ENCODE measurements at places on chromosomes 3 and 15.
A peak's percentile ranks its signal among the peaks of the same experiment; 100 is the strongest.

- DNase-seq, result no peak
Observed at GRCh38 chr3:168066882-168067281, 28.8 kb downstream of the GOLIM4 start.

GRCh38 chr15:63488398-63488960 is 15.9 kb upstream of the USP3 start:
- DNase-seq, result no peak

DNA sequence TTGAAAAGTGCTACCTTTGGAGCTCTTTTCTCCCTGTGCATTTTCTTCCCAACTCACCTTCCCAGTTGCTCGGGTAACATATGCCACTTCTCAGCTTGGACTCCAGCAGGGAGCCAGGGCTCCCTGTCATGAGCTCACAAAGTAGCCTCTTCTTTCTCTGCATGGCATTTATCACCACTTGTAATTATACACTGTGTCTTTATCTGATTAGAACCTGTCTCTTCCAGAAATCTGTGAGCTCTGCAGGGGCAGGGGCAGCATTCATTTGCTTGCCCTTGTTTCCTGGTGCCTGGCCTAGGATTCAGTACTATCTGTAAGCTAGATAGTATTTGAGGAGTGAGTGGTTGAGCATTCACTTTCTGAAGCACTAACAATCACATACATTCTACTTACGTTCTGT is 100.9 kb downstream of the CLSTN2 start:
- no peak for DNase-seq

- no peak for DNase-seq
Observed at GRCh38 chr3:160038862-160039562, 50.4 kb downstream of the IL12A start.

DNA sequence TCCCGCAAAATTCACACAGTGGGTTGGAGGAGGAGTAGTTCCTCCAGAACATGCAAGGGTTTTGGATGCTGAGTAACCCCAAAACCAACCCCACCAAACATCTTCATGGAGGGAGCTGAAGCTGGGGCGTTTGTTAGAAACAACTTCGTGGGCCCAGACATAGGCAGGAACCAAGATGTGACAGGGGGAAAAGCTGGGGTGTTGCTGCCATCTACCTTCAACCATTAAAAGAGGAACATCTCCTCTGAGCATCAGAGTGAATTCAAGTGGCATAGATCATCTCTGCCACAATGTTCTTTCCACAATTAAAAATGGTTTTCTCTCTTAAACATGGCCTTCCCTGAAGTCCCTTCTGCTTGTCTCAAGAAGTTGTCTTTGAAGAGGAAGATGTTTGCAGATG is 20.5 kb downstream of the SIDT1 start:
- no peak for DNase-seq

DNA sequence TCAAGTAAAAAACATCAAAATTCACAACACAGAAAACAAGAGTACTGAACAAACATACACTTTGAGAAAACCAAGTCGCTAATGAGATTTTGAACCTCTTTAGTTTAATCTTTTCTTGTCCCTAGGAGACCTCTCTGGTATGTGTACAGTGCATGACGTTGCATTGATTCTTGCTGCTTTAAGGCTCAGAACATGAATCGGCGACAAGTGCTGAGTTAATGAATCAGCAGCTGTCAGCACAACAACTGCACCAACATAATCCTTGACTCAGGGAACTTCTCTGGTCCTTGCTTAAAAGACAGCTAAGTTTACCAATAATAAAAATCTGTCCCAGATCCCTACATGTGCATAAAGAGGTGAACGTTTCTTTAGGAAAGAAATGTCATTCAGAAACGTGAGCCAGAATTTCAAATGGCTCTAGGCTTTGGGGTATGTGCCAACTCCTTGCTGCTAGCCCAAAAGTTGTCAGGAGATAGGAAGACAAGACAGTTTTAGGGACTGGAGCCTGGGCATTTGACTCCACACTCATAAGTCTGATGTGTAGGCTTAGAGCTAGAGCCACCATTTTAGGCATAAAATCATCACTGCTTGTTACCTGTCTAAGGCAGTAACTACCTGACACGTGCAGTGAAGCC is 86.9 kb downstream of the IL5RA start:
- no peak for DNase-seq

- DNase-seq, result no peak
Observed at GRCh38 chr3:143825513-143825912, 22.8 kb downstream of the SLC9A9 start.

DNA sequence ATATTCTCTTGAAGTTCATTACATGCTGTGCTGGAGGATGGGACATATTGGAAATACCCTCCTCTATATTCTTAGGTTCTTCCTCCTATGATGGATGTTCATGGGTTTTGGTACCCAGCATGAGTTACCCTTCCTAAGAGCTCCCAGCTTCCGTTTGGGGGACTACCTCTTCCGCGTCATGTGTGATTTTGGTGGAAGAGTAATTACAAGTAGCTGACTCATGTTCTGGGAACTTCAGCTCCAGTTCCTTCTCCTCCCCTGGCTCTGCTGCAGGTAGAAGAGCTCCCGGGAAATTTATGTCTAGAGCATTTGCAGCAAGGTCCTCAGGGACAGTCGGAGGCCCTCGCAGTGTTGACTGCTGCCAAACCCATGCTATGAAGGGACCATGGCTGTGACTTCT is 208.8 kb upstream of the IL12A start:
- DNase-seq, result no peak

DNA sequence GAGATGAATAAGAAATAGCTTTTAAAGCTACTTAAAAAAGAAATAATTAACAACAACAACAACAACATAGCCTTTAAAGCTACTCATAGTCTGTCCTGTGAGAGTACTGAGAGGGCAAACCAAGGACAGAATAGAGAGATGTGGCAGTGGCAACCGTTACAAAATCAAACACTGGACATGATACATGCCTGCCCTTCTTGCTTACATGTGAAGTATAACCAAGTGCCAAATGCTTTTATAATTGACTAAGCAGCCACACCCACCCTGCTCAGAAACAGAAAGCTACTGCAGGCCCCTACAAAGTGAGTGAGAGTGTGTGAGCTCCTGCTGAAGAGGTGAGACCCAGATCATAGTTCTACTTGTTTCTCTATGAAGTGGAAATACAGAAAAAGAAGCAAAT is 38.4 kb downstream of the NDUFB4 start:
- DNase-seq, result no peak

GRCh38 chr3:30914696-30915095 is 20.2 kb upstream of the GADL1 start:
- DNase-seq, result no peak

GRCh38 chr15:89783111-89783860 is 7.2 kb downstream of the MESP2 start:
- peak; percentile 30 for DNase-seq

GRCh38 chr15:39094116-39094515 is 486.8 kb upstream of the THBS1 start:
- no peak for DNase-seq

GRCh38 chr3:14796403-14797077 is 22.2 kb upstream of the FGD5 start:
- DNase-seq, result no peak

DNA sequence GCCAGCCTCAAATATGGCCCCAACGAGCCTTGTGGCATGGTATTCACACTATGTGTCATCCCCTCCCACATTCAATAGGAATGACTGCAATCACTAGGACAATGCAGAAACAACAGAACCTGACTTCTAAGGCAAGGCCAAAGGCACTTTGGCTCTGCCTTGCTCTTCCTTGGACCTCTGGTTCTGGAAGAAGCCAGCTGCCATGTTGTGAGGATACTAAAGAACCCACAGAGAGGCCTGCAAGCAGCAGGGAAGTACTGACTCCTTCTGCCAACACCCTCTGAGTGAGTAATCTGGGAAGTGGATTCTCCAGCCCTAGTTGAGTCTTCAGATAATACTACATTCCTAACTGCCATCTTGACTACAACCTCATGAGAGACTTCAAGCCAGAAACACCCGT is 64.7 kb downstream of the ADAMTS9 start:
- DNase-seq, result no peak

DNA sequence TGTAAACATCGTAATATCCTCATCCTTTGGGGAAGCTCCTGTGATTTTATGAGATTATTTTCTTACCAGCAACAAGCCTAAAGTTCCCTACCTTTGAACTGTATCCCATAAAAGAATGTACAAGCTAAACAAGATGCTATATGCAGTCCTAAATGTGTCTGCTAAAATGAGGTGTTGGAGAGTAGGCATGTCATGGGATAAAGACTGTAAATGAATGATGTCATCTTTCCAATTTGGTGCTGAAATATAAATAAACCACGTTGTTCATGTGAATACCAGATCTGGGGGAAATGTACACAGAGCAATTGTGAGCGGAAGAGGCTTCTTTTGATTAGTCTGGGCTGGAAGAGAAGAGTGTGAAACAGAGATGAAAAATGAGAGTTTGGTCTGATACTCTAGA is 214.9 kb upstream of the WNT5A start:
- DNase-seq, result no peak

DNA sequence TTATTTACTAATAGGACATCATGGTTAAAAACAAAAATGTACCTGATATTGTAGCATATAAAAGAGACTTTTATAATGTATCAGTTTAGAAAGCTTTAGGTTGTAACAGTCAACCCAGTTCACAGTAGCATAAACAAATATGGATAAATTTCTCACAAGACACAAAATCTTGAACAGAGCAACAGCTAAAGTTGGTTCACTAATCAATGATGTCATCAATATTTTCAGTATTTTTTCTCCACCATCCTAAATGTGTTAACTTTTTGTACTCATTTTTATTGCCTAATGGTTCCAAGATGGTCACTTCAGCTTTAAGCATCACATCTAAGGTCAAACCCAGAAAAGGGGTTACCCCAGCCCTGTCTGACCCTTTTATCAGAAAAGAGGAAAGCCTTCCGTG is 21.2 kb upstream of the NRG4 start:
- no peak for DNase-seq

DNA sequence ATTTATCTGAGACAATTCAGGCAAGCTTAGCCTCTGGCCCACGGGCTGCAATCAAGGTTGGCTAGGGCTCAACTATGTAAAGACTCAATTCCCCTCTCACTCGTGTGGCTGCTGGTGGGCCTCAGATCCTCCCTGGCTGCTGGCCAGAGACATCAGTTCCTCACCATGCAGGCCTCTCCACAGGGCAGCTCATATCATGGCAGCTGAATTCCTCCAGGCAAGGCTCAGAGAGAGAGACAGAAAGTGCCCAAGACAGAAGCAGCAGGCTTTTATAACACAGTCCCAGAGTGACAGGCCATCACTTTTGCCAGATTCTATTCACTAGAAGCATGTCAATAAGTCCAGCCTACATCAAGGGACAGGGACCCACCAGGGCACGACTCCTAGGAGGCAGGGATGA is 63.2 kb downstream of the XXYLT1 start:
- DNase-seq, result no peak

- no peak for DNase-seq
Observed at GRCh38 chr15:100215843-100216169, 126.0 kb downstream of the ADAMTS17 start.

- DNase-seq, result no peak
Observed at GRCh38 chr3:106167728-106168127, 298.9 kb upstream of the CBLB start.

GRCh38 chr15:40040293-40040635 is 1.3 kb upstream of the SRP14 start:
- no peak for DNase-seq

- no peak for DNase-seq
Observed at GRCh38 chr3:173255555-173255954, 114.5 kb upstream of the SPATA16 start.

- no peak for DNase-seq
Observed at GRCh38 chr3:77449459-77450350, 409.8 kb downstream of the ROBO2 start.

GRCh38 chr3:17489139-17489538 is 253.3 kb downstream of the TBC1D5 start:
- DNase-seq, result no peak

- no peak for DNase-seq
Observed at GRCh38 chr3:189635339-189635738, 4.2 kb downstream of the TP63 start.

GRCh38 chr3:23435318-23435717 is 232.2 kb downstream of the UBE2E2 start:
- no peak for DNase-seq

GRCh38 chr3:149452036-149452435 is 22.5 kb upstream of the TM4SF4 start:
- no peak for DNase-seq

DNA sequence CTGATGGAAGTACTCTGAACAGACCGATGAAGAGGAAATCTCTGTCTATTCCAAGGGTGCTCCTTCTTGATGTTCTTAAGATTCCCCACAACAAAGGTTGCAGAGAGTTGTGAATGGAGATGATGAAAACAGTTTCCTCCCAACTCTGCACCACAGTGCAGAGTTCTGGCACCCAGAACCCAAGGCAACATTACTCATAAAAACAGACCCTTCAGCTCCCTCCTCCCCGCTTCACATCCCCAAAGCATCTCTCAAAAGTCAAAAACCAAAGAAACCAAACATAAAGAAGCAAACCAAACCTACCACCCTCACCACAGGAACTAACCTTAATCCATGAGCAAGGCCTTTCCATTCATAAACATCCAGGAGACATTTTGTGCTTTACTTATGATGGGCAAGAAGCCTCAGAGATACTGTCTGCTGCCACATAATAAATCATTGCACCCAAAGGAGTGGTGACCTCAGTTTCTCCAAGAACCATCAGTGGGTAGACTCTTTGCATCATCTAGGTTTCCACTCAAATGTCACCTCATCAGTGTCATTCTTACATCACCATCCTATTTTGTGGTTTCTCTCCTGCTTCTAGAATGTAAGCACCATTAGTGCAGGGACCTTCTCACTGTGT is 13.2 kb downstream of the PCOLCE2 start:
- no peak for DNase-seq

DNA sequence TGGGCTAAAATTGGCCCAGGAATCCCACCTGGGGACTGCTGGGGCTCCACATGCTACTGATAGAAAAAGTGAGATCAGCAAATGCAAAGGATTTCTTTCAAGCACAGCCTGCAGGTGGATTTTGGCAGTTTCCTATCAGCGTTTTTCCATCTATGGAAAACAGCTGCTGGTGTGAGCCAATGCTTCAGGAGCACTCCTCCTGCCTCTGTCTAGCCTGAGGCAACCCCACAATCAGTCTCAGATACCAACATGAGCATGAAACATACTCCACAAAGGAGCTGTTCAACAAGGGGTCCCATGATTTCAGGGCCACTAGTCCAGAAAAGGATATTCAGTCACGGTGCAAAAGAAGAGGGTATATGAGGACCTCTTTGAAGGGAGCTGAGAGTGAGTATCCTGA is 311.5 kb upstream of the THBS1 start:
- DNase-seq, result no peak

DNA sequence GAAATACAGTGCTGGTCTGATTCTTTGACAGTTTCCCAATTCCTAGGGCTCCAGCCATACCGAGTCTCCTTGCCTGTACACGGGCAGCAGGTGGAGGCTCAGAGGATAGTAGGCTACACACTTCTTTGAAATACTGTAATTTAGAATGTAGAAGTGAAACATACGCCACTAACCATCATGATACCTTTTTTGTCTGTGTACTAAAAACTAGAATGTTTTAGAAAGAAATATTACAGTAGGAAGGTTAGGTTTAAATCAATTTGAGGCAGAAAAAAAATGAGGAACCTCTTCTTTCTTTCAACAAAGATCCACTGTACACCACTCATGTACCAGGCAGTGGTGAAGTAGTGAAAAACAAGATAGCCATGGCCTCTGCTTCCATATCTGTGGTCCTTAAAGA is 354.7 kb downstream of the MCTP2 start:
- DNase-seq, result no peak

All from DMS 273 treated with DMSO at 0.1 percent for 48 hours (cell line).